HT-29 (cell line): ENCODE measurements at places on chromosomes 3 and 15. TPM values are rescaled to one million over a fixed set of nuclear protein-coding genes. Genes with fewer than 3 reads are reported as not detected.

Gene XCR1
- total RNA-seq: not detected in 2 replicates

- no peak for DNase-seq
Measured at GRCh38 chr15:70099967-70100473, 2.3 kb upstream of the TLE3 start.

- DNase-seq: no peak
Measured at GRCh38 chr3:153084431-153084830, 77.6 kb upstream of the RAP2B start.

DNA sequence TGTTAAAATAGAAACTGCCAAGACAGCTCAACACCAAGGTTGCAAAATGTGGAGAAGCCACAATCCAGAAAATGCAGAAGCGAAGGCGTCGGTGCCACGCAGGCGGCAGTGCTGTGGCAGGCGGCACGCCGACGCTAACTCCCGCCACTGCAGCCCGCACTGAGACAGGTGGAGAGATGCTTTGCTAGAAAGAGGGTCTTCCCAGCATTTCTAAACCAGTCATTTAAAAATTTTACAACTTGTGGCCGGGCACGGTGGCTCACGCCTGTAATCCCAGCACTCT lies 23.2 kb downstream of the CYFIP1 start:
- DNase-seq: no peak

GRCh38 chr3:31321620-31322019 lies 211.1 kb upstream of the STT3B start:
- no peak for DNase-seq

GRCh38 chr3:59749291-59749690 lies 699.5 kb upstream of the CFAP20DC start:
- DNase-seq: no peak
